ENCODE measurements at places on chromosomes 1 and 21. TPM values are rescaled to one million over a fixed set of nuclear protein-coding genes. Genes with fewer than 3 reads are reported as not detected.

- DNase-seq: no peak
- no peaks in the 10 kb centered on the region for H3K36me3 ChIP-seq
- H3K4me3 ChIP-seq: no peak overlapping the region
- no peak overlapping the region for H3K27ac ChIP-seq
- peaks cover 10% of the 10 kb centered on the region for H3K27me3 ChIP-seq
These were observed 42.8 kb downstream of the ELK4 start for GRCh38 chr1:205589046-205589445.

Gene SCYL3
- 5.3 TPM for total RNA-seq

DNA sequence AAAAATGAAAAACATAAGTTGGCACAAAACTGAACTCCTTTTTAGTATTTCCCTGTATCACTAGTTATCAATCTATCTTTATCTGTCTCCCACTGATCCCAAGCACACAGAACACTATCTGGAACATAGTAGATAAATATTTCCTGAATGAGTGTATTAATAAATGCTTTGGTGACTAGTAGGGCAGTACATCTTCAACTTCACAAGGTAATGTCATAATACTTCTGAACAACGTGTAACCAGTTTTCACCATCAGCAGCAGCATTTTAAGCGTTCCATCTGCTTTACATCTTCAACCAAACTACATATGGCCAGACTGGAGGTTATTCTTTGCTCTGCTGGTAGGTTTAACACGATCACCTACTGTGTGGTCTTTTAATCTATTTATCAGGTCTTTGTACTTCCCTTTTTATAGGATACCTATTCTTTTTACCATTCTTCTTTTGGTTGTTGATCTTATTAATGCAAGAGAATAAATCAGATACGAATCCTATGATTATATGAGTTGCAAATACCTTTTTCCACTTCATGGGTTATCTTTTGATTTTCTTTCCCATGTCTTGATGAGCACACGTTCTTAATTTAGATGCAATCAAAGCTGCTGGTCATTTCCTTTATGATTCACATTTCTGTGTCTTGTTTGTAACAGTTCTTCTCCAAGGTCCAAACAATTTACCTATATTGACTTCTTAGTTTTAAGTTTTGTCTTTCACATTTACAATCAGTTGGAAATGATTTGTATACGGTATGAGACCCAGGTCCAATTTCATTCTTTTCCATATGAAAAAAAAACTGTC, 16.3 kb downstream of the GPBP1L1 start:
- no peaks in the 10 kb centered on the region for H3K27me3 ChIP-seq
- no peak overlapping the region for H3K27ac ChIP-seq
- no peaks in the 10 kb centered on the region for H3K36me3 ChIP-seq
- no peaks in the 10 kb centered on the region for H3K4me1 ChIP-seq
- no peak for DNase-seq

DNA sequence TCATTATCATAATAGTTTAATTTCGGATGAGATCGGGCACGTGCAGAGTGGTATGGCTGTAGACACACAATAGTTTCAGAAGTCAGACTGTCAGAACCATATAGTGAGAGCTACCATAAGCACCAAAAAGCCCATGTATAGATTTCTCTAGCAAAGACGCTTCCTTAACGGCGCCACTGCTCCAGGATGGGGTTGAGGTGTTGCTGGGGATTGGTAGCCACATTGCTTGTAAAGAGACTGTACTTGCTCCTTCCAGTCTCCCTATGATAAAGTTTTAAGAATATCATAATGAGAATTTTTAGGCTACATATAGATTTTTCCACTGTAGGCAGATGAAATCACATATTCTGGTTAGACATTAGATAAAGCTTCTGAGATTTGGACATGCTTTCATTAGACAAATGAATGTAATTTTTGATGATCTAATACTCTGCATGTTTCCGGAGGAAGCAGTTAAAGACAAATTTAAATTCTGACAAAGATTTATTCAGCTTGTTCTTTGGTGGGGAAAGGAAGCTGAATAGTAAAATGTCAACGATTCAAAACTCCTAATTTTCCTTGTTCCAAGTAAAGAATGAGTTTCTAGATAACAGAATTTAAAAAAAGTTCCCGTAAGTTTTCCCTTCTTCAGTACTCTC, 77.7 kb downstream of the MAP3K7CL start:
- H3K27me3 ChIP-seq: no peaks in the 10 kb centered on the region
- peak overlapping the region; percentile 96 for H3K27ac ChIP-seq
- H3K36me3 ChIP-seq: no peaks in the 10 kb centered on the region
- peak overlapping the region; percentile 19 for H3K4me3 ChIP-seq
- DNase-seq: peak; percentile 89

Gene PARS2
- 7.0 TPM for total RNA-seq

- H3K4me3 ChIP-seq: no peak overlapping the region
- peaks cover 6% of the 10 kb centered on the region for H3K4me1 ChIP-seq
- no peaks in the 10 kb centered on the region for H3K27me3 ChIP-seq
- H3K27ac ChIP-seq: no peak overlapping the region
These were observed 71.3 kb downstream of the RPE65 start for GRCh38 chr1:68378296-68379084.

DNA sequence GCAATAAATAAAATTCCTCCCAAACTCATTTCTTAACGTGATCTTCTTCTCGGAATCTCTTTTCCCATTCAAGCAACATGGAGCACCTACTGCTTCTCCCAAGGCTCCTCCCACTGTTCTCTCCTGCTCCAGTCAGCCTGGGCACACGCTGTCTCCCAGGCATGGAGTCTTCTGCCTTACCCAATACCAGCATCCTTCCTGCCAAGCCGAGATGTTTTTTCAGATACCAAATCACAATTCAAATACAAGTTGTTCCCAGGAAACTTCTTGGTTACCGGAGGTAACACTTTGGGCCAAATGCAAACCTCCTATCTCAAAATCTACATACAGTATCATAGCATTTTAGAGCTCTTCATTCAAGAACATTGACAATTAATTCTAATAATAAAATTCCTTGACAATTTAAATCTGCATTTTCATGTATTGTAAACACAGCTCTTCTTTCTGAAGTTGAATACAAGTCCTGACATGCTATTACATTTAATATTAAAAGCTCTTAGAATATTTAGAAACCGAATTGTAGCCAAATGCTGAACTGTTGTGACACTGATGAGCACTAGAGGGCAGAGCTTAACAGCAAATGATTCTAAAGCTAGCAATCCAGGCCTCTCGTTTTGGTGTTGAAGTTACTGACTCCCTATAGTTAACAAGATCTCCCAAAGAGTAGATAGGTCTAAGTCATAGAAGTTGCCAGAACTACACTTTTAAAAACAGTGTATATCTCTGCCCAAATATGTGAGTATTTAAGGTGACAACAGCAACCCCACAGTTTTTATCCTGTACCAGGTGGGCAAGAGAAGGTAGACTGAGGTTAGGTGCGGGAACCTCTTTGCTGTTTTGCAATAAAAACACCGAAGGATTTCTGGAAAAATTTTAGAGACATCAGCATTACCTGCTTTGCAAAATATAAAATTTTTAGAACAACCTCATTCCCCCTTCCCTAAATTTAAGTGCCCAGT, 52.3 kb downstream of the BCAR3 start:
- no peaks in the 10 kb centered on the region for H3K4me1 ChIP-seq
- no peak overlapping the region for H3K4me3 ChIP-seq
- H3K27me3 ChIP-seq: no peaks in the 10 kb centered on the region
- DNase-seq: peak; percentile 76
- no peak overlapping the region for H3K27ac ChIP-seq

- H3K4me1 ChIP-seq: no peaks in the 10 kb centered on the region
- no peak for DNase-seq
- no peaks in the 10 kb centered on the region for H3K36me3 ChIP-seq
These were observed 11.2 kb upstream of the ZNF670 start for GRCh38 chr1:247089616-247090375.

GRCh38 chr1:71264039-71264438, 183.2 kb upstream of the ZRANB2 start:
- H3K4me1 ChIP-seq: no peaks in the 10 kb centered on the region
- H3K4me3 ChIP-seq: no peak overlapping the region
- peaks cover 6% of the 10 kb centered on the region for H3K27me3 ChIP-seq
- H3K27ac ChIP-seq: no peak overlapping the region

Gene KCNE1
- total RNA-seq: 0.13 TPM

Gene OBSCN
- 41.2 TPM for total RNA-seq

Gene TRIM46
- 6.2 TPM for total RNA-seq

DNA sequence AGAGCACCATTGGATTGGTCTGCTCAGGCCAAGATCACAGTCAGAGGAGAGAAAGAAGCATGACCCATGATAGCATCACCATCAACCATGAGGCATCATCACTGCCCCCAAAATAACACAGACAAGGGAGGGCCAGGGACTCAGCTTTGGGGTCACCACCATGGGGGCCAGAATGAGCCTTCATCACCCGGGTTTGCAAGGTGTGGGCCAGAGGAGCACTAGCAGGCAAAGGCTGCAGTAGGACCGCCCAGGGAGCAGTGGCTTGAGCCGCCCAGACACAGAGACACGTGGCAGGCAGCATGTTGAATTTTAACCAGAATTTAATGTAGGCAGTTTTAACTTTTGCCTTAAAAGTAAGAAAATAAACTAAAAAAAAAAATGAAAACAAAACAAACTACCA, 53.7 kb upstream of the TMPRSS2 start:
- DNase-seq: no peak
- H3K4me3 ChIP-seq: no peak overlapping the region
- H3K27me3 ChIP-seq: no peaks in the 10 kb centered on the region
- no peaks in the 10 kb centered on the region for H3K36me3 ChIP-seq
- H3K27ac ChIP-seq: no peak overlapping the region
- no peaks in the 10 kb centered on the region for H3K4me1 ChIP-seq

Gene PAQR6
- total RNA-seq: 4.1 TPM

Gene F13B
- total RNA-seq: not detected

GRCh38 chr1:97907886-97908285, 12.9 kb downstream of the DPYD start:
- DNase-seq: no peak
- peak overlapping the region; percentile 75 for H3K27ac ChIP-seq
- H3K36me3 ChIP-seq: no peaks in the 10 kb centered on the region
- peaks cover 72% of the 10 kb centered on the region for H3K4me1 ChIP-seq
- H3K27me3 ChIP-seq: no peaks in the 10 kb centered on the region

Gene TARBP1
- total RNA-seq: 31.9 TPM

Gene CD247
- total RNA-seq: 1.4 TPM

GRCh38 chr1:51569284-51570062, 47.4 kb upstream of the OSBPL9 start:
- H3K36me3 ChIP-seq: no peaks in the 10 kb centered on the region
- no peaks in the 10 kb centered on the region for H3K27me3 ChIP-seq
- DNase-seq: peak; percentile 61
- peaks cover 7% of the 10 kb centered on the region for H3K4me1 ChIP-seq
- no peak overlapping the region for H3K4me3 ChIP-seq

- no peak overlapping the region for H3K4me3 ChIP-seq
- no peaks in the 10 kb centered on the region for H3K27me3 ChIP-seq
- H3K27ac ChIP-seq: peak overlapping the region; percentile 42
- H3K4me1 ChIP-seq: peaks cover 15% of the 10 kb centered on the region
These were observed 2.4 kb upstream of the CCT8 start for GRCh38 chr21:29075706-29076466.

GRCh38 chr1:67824766-67825165, 8.5 kb downstream of the GNG12 start:
- no peaks in the 10 kb centered on the region for H3K27me3 ChIP-seq
- H3K27ac ChIP-seq: no peak overlapping the region
- H3K36me3 ChIP-seq: no peaks in the 10 kb centered on the region
- no peak for DNase-seq
- no peak overlapping the region for H3K4me3 ChIP-seq

GRCh38 chr1:61293986-61294504, 211.7 kb downstream of the NFIA start:
- no peak overlapping the region for H3K4me3 ChIP-seq
- no peak overlapping the region for H3K27ac ChIP-seq
- no peaks in the 10 kb centered on the region for H3K36me3 ChIP-seq
- no peaks in the 10 kb centered on the region for H3K27me3 ChIP-seq
- no peak for DNase-seq

GRCh38 chr21:37700641-37701202, 215.5 kb downstream of the KCNJ6 start:
- peaks cover 49% of the 10 kb centered on the region for H3K27me3 ChIP-seq
- H3K4me3 ChIP-seq: no peak overlapping the region
- no peak overlapping the region for H3K27ac ChIP-seq
- H3K36me3 ChIP-seq: no peaks in the 10 kb centered on the region
- DNase-seq: peak; percentile 86
